ENCODE measurements at places on chromosomes 16 and 17.

GRCh38 chr16:48276102-48276501 is 28.8 kb upstream of the ABCC11 start:
- no peak for DNase-seq

- no peak for DNase-seq
Measured at GRCh38 chr17:1034652-1035210, 37.8 kb downstream of the TIMM22 start.

GRCh38 chr17:51850201-51850600 is 308.3 kb downstream of the CA10 start:
- DNase-seq = no peak

DNA sequence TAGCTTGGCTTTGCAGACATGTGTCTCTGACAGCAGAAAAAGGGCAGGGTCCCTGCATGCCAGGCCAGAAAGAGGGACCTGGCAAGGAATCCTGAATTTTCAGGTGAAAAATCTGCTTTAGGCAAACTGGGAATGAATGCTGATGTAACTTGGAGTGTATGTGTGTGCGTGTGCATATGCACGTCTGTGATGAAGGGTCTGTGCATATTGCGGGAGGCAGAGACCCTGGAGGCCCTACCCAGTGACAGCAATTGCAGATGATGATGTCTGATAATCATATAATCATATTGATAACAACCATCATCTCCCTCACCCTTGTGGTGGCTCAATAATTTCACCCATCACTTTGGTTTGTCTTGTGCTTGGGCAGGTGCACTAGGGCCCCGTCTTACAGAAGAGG is 80.7 kb upstream of the SDK2 start:
- no peak for DNase-seq

- DNase-seq = no peak
Measured at GRCh38 chr17:57876866-57877237, 27.0 kb upstream of the MRPS23 start.

DNA sequence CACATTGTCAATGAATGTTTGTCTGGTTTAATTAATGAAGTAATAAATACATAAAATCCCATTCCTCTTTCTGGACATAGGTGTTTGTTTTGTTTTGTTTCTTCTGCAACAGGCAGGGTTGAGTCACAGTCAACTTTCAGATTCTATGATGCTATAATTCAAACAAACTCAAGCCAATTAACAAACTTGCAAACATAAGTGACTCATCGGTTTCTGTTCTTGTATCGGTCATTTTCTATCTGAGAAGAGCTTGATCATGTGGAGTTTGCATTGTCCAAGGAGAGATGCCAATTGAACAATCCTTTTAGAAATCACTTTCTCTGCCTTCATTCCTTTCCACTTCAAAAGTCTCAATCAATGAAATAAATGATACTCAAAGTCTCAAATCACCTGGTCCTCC is 294.2 kb upstream of the C16orf82 start:
- DNase-seq = no peak

GRCh38 chr16:1398826-1399581 is 15.5 kb downstream of the UNKL start:
- no peak for DNase-seq

- DNase-seq = no peak
Measured at GRCh38 chr17:37247825-37248224, 128.0 kb upstream of the C17orf78 start.

GRCh38 chr16:56914896-56915295 is 17.0 kb upstream of the HERPUD1 start:
- DNase-seq = no peak

GRCh38 chr17:79730769-79731483 is at the start of gene ENPP7:
TSS of gene ENPP7 (plus strand) at chr17:79730943. CDS start at chr17:79731140, 197 bp downstream.
- DNase-seq = no peak

DNA sequence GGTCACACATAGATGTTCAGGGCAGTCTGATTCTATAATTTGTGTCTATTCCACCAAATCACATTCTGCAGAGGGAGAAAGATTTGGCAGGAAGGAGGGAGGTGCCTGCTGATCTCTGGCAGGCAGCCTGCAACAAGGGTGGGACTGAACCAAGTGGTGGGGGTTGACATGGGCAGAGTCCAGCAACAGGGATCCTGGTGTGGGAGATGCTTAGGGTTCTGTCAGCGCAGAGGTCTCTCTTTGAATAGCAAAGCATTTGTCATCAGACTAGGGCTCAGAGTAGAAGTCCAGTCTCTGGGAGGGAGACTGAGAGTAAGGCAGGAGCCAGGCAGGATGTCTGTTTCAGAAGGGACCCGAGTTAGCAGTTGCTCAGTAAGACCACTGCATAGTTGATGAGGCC is 94.6 kb downstream of the UTP18 start:
- DNase-seq = no peak

DNA sequence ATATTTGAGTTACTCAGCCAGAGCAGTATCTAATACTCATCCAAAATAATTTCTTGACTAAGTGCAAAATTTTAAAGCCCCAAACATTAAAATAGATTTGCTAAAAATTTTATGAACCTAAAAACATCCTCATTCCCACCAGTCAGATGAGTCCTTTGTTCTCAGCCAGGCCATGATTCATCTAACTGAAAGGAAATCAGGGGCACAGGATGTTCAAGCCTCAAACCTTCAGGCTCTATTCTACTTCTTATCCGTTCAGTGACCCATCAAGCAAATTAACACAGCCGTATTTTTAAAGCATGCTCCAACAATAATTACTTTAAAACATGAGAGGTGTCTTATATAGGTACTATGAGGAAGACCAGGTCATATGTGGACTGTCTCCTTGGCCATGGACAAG is 176.5 kb upstream of the MON1B start:
- no peak for DNase-seq

DNA sequence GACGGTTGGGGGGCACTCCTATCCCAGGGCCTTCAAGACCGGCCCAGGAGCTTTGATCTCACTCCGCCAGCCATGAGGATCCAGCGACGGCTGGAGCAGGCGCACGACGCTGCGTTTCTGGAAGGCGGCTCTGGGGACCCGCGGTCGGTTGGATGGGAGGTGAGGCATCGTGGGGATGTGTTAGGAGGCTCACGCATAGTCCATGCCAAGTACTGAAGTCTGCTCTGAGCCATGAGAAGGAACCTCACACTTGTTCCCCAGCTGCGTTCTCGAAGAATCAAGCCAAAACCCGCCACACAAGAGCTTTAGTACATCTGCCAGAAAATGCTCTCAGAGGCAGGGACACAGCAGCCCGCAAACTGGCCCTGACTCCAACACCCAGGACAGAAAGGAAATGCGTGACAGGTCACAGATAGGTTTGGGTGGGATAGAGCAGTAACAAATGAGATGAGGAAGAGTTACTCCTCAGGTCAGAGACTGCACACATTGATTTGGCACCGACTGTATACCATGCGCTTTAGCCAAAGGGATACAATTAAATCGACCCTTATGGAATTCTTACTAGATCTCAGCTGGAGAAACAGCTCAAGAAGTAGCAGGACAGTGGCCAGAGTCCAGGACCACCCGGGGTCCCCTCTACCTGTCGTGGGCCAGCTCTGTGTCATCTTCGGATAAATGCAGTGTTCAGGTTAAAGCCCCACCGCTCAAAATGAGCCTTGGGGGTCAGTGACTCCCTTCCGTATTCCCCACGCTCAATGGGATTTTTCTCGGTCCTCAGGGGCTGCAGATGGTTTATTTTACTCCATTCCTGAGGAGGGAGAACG is 6.7 kb upstream of the GSG1L start:
- no peak for DNase-seq

DNA sequence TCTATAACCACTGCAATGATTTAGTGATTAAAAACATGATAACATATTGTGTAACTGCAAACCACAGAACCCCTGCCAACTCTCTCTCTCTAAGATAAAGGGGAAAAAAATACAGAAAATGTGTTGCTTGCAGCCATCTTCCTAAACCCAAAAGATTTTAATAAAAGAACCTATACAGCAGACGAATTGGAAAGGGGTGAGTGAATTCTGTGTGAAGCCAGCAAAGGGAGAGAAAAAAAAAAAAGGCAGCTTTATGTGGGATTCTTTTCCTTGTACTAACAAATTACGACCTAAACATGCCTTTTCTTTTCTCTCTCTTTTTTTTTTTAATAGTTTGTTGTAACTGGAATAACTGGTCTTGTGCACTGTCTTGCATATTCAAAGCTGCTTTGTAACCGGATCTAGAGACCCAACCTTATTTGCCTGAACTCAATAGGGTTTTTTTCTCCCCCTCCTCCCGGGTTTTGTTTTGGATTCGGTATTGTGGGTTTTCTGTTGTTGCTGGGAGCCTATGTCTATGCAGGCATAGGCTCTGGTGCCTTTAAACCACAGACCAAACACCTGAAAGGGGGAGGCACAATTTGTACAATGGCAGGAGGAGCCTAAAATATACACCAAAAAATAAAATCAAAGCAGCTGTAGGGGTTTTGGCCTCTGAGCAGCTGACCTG is 7.0 kb upstream of the ZFHX3 start:
- DNase-seq = no peak

DNA sequence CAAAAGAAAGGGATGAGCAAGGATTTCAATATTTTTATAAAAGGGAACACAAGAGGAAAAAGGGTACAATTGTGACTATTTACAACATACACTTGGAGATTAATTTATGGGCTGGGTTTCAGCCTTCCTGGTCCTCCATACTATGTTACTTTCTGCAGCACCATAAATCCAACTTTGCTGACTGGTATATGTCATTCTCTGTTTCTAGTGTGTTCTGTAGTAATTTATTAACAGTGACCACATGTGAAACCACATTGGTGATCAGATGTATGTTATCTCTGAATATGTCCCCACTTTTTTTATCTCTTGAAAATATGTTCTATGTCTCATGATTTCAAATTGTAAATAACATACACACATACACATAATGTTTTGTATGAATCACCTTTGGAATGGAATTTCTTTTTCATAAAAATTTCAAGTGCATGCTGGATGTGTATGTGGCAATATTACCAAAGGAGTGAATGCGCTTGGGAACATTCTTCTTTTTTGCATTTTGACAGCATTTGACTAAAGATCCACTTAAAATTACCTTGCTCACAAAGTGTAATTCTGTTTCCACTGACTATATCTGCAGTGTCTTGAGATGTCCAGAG is 2.9 kb upstream of the LYRM9 start:
- DNase-seq = no peak

DNA sequence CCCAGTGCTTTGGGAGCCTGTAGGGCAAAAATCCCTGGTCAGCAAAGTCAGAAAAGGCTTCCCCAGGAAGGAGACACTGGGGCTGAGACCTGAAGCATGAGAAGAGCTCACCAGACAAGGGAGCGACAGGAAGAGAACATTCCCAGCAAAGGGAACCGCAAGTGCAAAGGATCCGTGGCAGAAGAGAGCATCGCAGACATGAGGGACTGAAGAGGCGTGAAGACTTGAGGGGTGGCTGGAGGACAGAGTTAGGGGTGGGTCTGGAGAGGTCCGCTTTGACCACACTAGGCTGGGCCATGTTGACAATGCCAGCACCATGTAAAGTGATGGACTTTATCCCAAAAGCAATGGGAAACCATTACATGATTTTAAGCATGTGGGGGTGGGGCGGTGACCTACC is 128.1 kb upstream of the IRX3 start:
- DNase-seq = no peak

GRCh38 chr16:89197033-89197632 is 3.2 kb downstream of the SLC22A31 start:
- no peak for DNase-seq

DNA sequence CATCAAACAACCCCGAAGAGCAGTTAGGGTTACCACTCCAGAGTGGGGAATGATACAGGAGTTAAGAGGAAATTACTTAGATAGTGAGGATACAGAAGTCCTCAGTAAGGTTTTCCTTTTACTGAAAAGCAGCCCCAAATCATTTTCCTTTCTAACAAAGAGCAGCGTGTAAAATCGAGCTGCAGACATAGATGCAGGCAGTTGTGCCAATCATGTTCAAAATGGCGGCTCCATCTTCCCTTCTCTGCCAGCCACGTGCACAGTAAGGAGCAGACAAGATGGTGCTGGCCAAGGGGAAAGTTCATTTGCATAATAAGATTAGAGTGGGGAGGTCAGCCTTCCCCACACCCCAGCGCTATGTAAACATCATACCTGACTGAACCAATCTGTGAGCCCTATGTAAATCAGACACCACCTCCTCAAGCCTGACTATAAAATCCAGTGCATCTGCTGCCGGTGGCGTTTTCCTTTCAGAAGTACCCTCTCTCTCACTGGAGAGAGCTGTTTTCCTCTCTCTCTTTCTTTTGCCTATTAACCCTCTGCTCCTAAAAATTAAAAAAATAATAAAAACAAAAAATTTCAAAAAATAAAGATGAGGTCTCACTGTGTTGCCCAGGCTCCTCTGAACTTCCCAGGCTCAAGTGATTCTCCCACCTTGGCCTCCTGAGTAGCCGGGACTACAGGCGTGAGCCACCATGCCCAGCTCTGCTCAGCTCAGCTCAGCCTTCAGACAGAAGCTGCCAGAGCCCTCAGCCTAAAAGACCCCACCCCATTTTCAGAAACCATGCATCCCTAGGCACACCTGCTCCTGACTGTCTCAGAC is 2.6 kb upstream of the SRL start:
- DNase-seq = no peak

GRCh38 chr17:50630524-50631194 is 4.0 kb upstream of the ABCC3 start:
- peak; percentile 85 for DNase-seq

- DNase-seq = no peak
Measured at GRCh38 chr16:49745311-49745747, 110.6 kb downstream of the ZNF423 start.

DNA sequence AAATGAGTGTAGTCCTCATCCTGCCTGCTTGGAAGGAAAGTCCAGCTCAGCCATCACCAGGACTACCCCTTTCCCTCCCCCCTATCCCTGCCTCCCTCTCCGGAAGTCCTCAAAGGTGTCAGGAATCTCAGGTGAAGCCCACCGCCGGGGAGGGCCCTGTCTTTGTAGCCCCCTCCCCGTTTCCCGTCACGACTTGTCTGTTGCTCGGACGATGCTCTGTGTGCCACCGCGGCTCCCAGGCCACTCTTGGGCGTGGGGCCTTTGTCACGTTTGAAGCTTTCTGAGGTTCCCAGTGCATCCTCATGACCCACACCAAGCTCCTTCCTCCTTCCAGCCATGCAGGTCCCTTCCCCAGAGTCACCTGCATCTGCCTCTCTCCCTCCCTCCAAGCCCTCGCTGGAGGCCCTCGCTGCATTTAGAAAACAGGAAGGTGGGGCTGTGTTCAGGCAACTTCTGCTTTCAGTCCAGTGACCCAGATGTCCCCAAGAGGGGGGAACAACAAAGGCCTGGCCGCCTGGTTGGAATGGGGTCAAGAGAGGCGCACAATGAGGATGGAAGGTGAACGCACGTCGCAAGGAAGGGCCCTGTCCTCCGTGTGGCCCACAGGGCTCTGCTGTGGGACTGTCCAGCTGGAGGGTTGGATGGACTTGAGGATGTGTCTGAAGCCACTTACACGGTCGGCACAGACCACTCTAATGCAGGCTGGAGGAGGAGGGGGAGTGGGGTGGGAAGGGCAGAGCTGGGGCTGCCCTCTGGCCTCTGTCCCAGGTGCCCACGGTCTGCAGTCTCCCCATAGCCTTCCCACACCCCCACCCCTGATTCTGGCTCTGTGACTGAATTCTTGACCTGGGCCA is 59.9 kb downstream of the OR1D5 start:
- peak; percentile 59 for DNase-seq

Data from activated effector memory CD4-positive, alpha-beta T cell treated with anti-CD3 and anti-CD28 coated beads, Interleukin-2, amount 50 U/mL, for 16 hours (primary cell).